ENCODE measurements at places on chromosomes 6 and 20. TPM values are rescaled to one million over a fixed set of nuclear protein-coding genes. Genes with fewer than 3 reads are reported as not detected.

TFAP2C gene
- not detected for polyA plus RNA-seq

VNN1 gene
- not detected for polyA plus RNA-seq

CLDN20 gene
- polyA plus RNA-seq: not detected

PACRG gene
- polyA plus RNA-seq: 1.4 TPM

OR12D3 gene
- polyA plus RNA-seq: not detected

PTK7 gene
- polyA plus RNA-seq: 0.38 TPM

MICB gene
- polyA plus RNA-seq: 3.4 TPM

CRIP3 gene
- not detected for polyA plus RNA-seq

GJA10 gene
- polyA plus RNA-seq: not detected

LPA gene
- polyA plus RNA-seq: not detected

OR2J1 gene
- polyA plus RNA-seq: not detected

- no peak for DNase-seq
- no peaks in the 10 kb centered on the region for H3K36me3 ChIP-seq
- no peak overlapping the region for H3K27ac ChIP-seq
- no peaks in the 10 kb centered on the region for H3K27me3 ChIP-seq
- H3K4me3 ChIP-seq: no peak overlapping the region
These were observed 5.4 kb upstream of the IER3 start for GRCh38 chr6:30749554-30750378.

DNA sequence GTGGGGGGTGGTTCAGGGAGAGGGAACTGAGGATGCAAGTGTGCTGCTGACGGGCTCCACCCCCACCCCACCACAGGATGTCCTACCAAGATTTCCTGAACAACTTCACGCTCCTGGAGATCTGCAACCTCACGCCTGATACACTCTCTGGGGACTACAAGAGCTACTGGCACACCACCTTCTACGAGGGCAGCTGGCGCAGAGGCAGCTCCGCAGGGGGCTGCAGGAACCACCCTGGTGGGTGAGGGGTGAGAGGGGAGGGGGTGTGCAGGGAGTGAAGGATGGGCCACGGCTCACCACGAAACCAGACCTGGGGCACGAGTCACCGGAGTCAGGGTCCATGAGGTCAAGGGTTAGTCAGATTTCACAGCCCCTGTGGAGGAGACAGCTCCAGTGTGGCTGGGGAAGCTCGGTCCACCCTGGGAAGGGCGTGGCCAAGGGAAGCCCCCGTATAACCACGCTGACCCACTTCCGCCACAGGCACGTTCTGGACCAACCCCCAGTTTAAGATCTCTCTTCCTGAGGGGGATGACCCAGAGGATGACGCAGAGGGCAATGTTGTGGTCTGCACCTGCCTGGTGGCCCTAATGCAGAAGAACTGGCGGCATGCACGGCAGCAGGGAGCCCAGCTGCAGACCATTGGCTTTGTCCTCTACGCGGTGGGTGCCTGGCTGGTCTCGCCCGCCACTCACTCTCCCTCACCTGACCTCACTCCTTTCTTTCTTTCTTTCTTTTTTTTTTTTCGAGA, 18.3 kb downstream of the CAPN11 start:
- H3K27me3 ChIP-seq: no peaks in the 10 kb centered on the region
- no peak for DNase-seq
- no peak overlapping the region for H3K4me3 ChIP-seq
- H3K36me3 ChIP-seq: no peaks in the 10 kb centered on the region

DNA sequence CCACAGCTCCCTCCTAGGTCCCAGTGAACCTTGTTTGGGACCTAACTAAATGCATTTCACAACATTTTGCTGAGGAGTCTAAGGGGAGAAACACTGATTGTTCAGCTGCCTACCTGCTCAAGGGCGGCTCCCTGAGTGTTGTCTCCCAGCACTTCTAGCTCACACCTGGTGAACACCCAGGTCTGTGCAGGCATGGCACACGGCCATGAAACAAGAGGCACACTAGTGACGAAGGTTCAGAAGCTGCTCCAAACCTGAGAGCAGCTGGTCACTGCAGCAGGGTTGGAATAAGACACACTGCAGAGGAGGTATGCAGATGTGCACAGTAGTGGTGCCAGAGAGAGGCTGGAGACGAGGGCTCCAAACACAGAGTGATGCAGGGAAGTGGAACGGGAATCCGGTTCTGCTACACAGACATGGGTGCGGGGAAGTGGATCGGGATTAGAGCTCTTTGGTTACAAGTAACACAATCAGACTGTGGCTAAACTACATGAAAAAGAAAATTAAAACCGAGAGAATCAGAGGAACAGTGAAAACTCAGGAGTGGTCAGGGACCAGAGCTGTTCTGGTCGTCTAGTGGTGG, 486.1 kb upstream of the CDH4 start:
- DNase-seq: no peak
- no peak overlapping the region for H3K27ac ChIP-seq

- H3K4me1 ChIP-seq: no peaks in the 10 kb centered on the region
- no peak overlapping the region for H3K4me3 ChIP-seq
- no peak for DNase-seq
- no peaks in the 10 kb centered on the region for H3K36me3 ChIP-seq
These were observed 194.8 kb downstream of the SLC35F1 start for GRCh38 chr6:118101831-118102345.

GRCh38 chr6:9458424-9458823, 956.5 kb downstream of the TFAP2A start:
- no peak for DNase-seq
- no peak overlapping the region for H3K27ac ChIP-seq
- no peak overlapping the region for H3K4me3 ChIP-seq
- H3K36me3 ChIP-seq: no peaks in the 10 kb centered on the region

- DNase-seq: no peak
- no peak overlapping the region for H3K27ac ChIP-seq
- no peak overlapping the region for H3K4me3 ChIP-seq
- H3K27me3 ChIP-seq: no peaks in the 10 kb centered on the region
These were observed 3.6 kb upstream of the BPIFB1 start for GRCh38 chr20:33279261-33279910.

DNA sequence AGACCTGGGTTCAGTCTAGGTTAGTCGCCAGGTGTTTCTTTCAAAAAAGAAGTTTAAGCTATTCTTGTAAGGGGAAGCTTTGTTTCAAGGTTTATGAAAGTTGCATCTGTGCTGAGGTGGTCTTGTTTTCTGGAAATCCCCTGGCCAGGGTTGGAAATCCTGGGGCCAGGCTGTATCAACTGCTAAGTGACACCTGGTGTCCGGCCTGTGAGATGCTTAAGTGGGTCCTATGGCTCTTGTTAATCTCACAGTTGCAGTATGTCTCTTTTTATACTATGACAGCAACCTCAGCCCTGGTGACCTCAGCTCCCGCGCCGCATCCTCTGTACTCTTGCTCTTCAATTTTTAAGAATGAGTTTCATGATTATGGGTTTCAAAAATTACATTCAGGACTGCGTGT, 72.0 kb downstream of the CHMP4B start:
- H3K27ac ChIP-seq: no peak overlapping the region
- H3K4me3 ChIP-seq: no peak overlapping the region
- no peaks in the 10 kb centered on the region for H3K36me3 ChIP-seq
- no peaks in the 10 kb centered on the region for H3K27me3 ChIP-seq
- no peak for DNase-seq
- H3K4me1 ChIP-seq: no peaks in the 10 kb centered on the region

- no peak overlapping the region for H3K4me3 ChIP-seq
- H3K27me3 ChIP-seq: no peaks in the 10 kb centered on the region
- DNase-seq: no peak
These were observed 704.2 kb upstream of the CITED2 start for GRCh38 chr6:140078561-140079125.

DNA sequence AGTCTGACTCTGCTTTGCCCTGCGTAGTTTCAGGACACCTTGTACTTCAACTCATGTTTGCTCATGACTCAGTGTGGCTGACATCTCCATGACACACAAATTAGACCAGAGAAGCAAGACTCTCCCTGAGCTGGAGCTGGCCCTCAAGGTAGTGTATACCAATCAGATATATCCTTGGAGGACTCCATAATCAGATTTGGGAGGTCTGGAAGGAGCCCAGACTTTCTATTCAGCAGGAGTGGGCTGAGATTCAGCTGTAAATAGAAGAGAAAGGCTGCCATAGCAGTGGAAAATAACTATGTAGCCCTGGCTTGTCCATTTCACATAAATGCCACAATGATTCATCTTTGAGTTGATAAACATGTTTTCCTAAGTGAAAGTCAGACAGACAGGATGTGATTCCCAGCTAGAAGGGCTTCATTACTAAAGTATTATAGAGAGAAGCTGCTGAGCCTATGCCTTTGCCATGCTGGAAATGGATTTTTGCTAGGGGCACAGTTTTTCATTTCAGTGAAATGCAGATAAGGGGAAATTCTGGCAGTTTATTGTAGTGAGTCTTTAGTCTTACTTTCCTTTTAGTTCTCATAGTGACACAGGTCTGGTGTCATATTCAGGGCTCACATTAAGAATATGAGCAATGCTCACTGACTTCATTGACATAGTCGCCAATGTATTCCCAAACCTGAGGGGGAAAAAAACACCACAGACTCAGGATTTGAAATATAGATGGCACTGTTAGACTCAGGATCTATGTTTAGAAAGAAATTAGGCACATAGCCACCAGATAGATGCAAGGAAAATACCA, 95.3 kb downstream of the CLVS2 start:
- H3K36me3 ChIP-seq: no peaks in the 10 kb centered on the region
- H3K4me1 ChIP-seq: no peaks in the 10 kb centered on the region
- no peaks in the 10 kb centered on the region for H3K27me3 ChIP-seq
- no peak for DNase-seq
- H3K4me3 ChIP-seq: no peak overlapping the region

- no peak overlapping the region for H3K27ac ChIP-seq
- no peak for DNase-seq
- H3K4me3 ChIP-seq: no peak overlapping the region
- no peaks in the 10 kb centered on the region for H3K4me1 ChIP-seq
- H3K27me3 ChIP-seq: no peaks in the 10 kb centered on the region
These were observed 525 bp downstream of the MACROD2 start for GRCh38 chr20:13995841-13996240.

GRCh38 chr20:52031206-52031562, 160.4 kb downstream of the ZFP64 start:
- no peak for DNase-seq
- H3K27ac ChIP-seq: no peak overlapping the region
- no peaks in the 10 kb centered on the region for H3K36me3 ChIP-seq

DNA sequence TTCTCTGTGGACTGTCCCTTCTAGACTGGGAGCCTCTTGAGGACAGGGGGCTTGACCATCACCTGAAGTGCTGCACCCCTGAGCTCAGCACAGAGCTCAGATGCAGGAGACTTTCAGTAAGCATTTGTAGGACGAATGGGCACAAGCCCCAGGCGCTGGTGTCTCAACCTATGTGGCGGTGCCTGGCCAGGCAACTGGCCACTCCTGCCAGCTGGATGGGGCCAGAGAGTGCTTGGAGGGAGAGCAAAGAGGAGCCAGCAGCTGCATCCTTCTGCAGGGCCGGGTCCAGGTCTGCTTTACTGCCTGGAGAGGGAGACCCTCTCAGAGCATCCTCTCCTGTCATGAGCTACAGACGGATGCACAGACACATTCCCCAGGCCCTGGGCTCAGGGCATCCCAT, 4.5 kb downstream of the PHACTR3 start:
- no peak overlapping the region for H3K27ac ChIP-seq
- H3K4me3 ChIP-seq: no peak overlapping the region
- no peaks in the 10 kb centered on the region for H3K27me3 ChIP-seq

GRCh38 chr20:20161611-20162010, 109.3 kb downstream of the CFAP61 start:
- no peak overlapping the region for H3K4me3 ChIP-seq
- H3K27ac ChIP-seq: no peak overlapping the region
- no peaks in the 10 kb centered on the region for H3K4me1 ChIP-seq
- DNase-seq: no peak
- H3K27me3 ChIP-seq: no peaks in the 10 kb centered on the region

GRCh38 chr6:133130863-133131262, 110.3 kb upstream of the EYA4 start:
- no peaks in the 10 kb centered on the region for H3K4me1 ChIP-seq
- H3K27ac ChIP-seq: no peak overlapping the region
- H3K36me3 ChIP-seq: no peaks in the 10 kb centered on the region
- DNase-seq: no peak

DNA sequence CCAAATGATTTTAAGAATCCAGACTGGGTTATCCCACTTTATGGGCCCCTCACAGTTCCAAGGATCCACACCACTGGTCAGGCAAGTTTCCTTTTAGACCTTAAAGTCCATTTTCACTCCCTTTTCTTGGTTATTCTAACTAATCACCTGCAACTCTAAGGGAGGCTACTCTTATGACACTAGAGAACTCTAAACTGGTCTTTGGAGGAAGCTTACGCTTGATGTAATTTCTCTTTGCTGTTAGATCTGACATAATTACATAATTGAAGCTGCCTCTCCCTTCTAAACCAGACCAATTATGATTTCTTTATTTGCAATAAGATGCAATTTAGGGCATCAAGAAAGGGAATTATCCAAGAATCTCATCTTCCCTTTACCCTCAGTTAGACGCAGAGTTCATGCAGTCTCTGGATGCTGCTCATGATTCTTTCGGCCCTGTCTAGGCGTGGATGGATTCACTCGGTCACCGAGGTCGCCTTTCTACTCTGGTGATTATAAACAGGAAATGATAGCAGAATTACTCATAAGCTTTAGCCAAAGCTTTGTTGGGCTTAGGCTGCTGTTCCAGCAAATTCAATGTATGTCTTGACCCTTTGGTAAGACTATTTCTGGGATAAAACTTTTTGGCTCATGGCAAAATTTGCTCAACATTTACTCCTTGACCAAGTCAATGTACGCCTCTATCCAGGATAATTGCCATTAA, 166.4 kb upstream of the PRND start:
- DNase-seq: no peak
- no peak overlapping the region for H3K4me3 ChIP-seq
- H3K27me3 ChIP-seq: no peaks in the 10 kb centered on the region
- H3K4me1 ChIP-seq: no peaks in the 10 kb centered on the region

- no peak overlapping the region for H3K27ac ChIP-seq
- H3K4me3 ChIP-seq: no peak overlapping the region
- H3K27me3 ChIP-seq: no peaks in the 10 kb centered on the region
These were observed 128.7 kb downstream of the LY86 start for GRCh38 chr6:6716998-6717763.

DNA sequence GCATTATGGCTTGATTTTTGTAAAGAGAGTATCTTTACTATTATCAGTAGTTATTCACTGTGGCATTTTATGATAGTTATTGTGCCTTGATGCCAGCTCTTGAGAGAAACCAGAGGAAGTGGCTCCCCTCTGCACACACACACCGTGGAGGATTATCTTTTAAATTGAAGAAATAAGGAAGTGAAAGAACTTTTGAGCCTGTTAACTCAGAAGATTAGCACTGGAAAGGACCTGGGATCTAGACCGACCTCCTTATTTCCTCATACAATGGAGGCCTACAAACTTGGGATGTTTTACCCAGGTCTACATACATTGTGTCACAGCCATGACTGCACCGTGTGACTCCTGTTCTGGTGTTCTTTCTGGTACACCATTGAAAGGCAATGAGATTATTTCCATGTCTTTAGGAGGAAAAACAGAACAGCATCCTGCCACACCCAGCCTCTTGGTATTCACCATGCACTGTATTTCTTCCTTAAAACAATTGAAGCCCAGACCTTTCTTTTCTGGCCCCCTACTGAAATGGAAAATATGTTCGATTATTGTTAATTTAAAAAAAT, 40.6 kb downstream of the HECA start:
- H3K36me3 ChIP-seq: no peaks in the 10 kb centered on the region
- H3K27ac ChIP-seq: peak overlapping the region; percentile 44
- no peaks in the 10 kb centered on the region for H3K27me3 ChIP-seq
- peaks cover 40% of the 10 kb centered on the region for H3K4me1 ChIP-seq
- DNase-seq: no peak
- no peak overlapping the region for H3K4me3 ChIP-seq

Data from naive thymus-derived CD4-positive, alpha-beta T cell (primary cell).